ENCODE measurements at places on chromosomes 4 and X. TPM values are rescaled to one million over a fixed set of nuclear protein-coding genes. Genes with fewer than 3 reads are reported as not detected.

Gene UNC5C
- 0.43 TPM for polyA plus RNA-seq

Gene PFKFB1
- polyA plus RNA-seq, result 0.32 TPM

GRCh38 chr4:17077105-17077504 lies 178.7 kb upstream of the LDB2 start:
- no peak overlapping the region for H3K4me3 ChIP-seq
- no peaks in the 10 kb centered on the region for H3K4me1 ChIP-seq

Gene LRP2BP
- 0.48 TPM for polyA plus RNA-seq

GRCh38 chr4:1726146-1726934 lies 5.0 kb downstream of the TACC3 start:
- no peak overlapping the region for H3K4me3 ChIP-seq
- DNase-seq, result peak; percentile 97
- peak overlapping the region; percentile 82 for H3K27ac ChIP-seq
- H3K4me1 ChIP-seq, result peaks cover 100% of the 10 kb centered on the region

Gene KIF4A
- polyA plus RNA-seq, result 1.5 TPM

DNA sequence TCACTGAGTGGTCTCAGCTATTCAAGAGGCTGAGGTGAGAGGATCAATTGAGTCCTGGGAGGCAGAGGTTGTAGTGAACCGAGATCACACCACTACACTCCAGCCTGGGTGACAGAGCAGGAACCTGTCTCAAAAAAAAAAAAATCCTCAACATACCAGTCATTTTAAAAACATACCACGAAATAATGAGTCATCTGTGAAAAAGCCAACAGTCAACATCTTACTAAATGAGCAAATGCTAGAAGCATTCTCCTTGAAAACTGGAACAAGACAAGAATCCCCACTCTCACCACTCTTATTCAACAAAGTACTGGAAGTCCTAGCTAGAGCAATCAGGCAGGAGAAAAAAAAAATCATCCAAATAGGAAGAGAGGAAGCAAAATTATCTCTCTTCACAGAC lies 104.0 kb upstream of the ARHGEF9 start:
- no peaks in the 10 kb centered on the region for H3K36me3 ChIP-seq
- H3K27me3 ChIP-seq, result no peaks in the 10 kb centered on the region
- no peak overlapping the region for H3K27ac ChIP-seq
- H3K4me1 ChIP-seq, result no peaks in the 10 kb centered on the region
- no peak for DNase-seq
- H3K4me3 ChIP-seq, result no peak overlapping the region

GRCh38 chr4:70992391-70992881 lies 1.0 kb upstream of the DCK start:
- H3K4me1 ChIP-seq, result peaks cover 49% of the 10 kb centered on the region
- H3K27ac ChIP-seq, result peak overlapping the region; percentile 81
- no peaks in the 10 kb centered on the region for H3K27me3 ChIP-seq
- no peaks in the 10 kb centered on the region for H3K36me3 ChIP-seq

DNA sequence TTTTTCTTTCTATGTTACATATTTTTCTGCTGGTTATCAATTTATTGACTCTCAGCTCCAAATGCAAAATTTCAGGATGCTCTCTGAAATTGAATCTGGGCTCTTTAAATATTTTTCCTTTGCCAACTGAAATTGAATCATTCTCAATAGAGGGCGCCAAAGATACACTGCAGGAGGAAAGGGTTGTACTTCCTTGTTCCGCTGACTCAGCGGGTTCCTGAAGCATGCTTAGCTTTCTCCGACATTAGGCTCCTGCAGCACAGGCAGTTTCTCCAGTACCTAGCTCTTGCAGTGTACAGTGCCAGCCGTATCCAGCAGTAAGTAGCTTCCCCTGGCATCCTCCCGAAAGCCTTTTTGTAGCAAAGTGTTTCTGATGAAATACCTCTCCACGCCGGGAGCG lies 28.8 kb upstream of the CFAP47 start:
- H3K27ac ChIP-seq, result no peak overlapping the region
- no peak overlapping the region for H3K4me3 ChIP-seq
- no peaks in the 10 kb centered on the region for H3K4me1 ChIP-seq
- no peaks in the 10 kb centered on the region for H3K36me3 ChIP-seq
- no peak for DNase-seq
- no peaks in the 10 kb centered on the region for H3K27me3 ChIP-seq
